ENCODE measurements at places on chromosomes 12 and 14.

- no peak for DNase-seq
Observed at GRCh38 chr12:66916189-66916588, 237.3 kb upstream of the GRIP1 start.

GRCh38 chr12:23831739-23832138 lies 117.7 kb downstream of the SOX5 start:
- no peak for DNase-seq

DNA sequence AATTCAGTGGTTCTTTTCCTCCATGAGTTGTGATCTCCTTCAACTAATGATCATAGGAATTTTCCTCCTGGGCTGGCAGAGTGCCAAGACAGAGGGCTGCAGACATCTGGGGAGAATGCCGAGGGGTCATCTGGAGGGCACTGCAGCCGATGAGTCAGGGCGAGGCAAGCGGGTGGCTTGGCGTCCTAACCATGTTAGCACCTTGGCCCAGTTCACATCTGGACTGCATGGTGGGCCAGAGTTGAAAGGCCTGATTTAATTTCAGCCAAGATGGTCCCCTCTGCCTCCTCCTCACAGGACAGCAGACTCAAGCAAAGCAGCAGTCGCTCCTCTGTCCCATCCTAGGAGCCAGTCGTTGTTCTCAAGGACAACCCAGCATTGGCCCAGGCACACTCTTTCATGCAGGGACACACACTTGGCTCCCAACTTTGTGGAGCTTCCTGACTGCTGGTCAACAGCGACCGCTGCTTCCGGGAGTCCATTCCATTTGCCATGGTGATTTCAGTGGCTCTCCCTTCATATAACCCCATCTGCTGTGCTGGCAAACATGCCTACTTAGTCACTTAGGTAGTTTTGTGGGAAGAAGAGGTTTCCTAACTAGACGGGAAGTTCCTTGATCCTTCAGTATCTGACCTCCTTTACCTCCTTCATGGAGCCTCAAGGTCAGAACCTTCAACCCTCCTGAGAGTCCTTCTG lies 161.8 kb downstream of the TTC8 start:
- no peak for DNase-seq

- no peak for DNase-seq
Observed at GRCh38 chr12:3933819-3934192, 60.6 kb upstream of the PARP11 start.

DNA sequence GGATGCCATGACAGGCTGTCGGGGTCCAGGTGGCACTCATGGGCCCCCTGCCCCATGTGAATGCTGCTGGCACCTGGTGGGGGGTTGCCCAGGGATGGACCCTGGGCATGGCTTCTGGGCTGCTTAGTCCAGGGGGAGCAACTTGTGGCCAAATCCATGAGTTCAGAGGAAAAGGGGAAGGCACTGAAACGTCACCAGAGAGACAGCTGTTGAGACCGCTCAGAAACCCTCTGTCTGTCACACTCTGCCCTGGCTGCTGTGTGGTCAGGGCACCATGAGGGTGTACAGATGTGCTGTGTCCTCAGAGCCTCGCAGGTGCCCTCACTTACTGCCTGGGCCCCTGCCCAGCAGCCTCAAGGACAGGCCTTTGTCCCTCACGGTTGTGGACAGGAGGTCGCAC lies 9.4 kb downstream of the CLBA1 start:
- DNase-seq, result no peak

GRCh38 chr14:51677266-51677665 lies 25.6 kb downstream of the FRMD6 start:
- DNase-seq, result no peak

DNA sequence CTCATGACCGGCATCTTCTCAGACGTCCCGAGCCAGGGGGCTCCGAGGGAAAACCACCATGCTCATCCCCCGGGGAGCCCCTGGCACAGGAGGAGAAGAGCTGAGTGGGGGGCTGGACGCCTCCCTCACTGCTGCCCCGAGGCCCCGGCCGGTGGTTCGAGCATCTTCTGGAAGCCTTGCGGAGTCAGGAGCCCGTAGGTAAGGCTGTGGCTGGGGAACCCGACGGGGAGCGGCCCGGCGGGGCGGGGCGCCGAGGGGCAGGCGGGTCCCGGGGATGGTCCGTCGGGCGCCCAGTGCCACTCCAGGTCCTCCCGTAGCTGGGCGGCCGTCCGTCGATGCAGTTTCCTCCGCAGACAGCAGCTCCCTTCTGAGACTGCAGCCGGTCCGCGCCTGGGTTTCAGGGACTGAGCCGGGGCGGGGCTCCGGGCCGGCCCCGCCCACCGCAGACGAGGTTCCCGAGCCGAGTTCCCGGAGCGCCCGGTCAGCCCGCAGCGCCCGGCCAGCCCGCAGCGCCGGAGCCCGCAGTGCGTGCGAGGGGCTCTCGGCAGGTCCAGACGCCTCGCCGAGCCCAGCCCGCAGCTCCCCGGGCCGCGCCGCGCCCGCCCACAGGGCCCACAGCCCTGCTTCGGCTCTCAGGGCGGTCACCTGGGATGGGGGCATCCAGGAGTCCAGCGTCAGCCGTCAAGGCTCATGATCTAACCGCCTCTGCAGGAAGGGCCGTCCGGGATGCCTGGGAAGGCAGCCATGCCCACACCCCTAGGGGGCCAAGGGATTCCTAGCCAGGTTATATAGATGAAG lies at the start of gene PGF:
Gene PGF (minus strand): TSS at position 369 of the 798 bp plus-strand sequence. CDS start 355 bp downstream, at position 14.
- DNase-seq, result peak; percentile 65

DNA sequence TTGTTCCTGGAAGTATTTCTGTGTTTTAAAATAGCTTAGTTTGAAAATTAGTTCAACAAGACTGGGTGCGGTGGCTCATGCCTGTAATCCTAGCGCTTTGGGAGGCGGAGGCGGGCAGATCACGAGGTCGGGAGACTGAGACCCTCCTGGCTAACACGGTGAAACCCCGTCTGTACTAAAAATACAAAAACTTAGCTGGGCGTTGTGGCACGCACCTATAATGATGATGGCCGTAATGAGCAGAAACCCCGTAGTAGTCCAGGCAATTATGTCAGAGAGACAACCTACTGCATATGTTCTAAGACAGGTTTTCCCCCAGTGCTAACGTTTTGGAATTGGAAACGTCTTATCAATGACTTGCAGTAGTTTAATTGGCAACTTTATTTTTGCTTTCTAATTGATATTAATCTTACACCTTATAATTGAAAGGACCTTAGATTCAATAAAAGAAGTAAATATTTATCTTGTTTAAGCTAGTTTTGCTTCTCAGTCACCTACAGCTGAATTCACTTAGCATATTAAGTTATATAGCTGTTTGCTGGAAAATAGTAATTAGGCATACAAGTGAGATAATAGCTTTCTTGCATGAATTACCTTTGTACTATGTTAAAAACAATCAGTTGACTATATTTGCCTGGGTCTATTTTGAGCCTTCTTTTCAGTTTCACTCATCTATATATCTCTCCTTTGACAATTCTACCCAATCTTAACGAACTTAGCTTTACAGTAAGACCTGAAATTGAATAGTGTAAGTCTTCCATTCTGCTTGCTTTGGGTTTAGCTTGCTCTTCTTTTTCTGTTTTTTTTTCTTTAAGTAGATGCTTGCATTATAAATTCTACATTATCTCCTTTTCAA lies 15.6 kb downstream of the CLECL1 start:
- peak; percentile 51 for DNase-seq

- no peak for DNase-seq
Observed at GRCh38 chr12:6235906-6236640, 35.9 kb downstream of the CD9 start.

DNA sequence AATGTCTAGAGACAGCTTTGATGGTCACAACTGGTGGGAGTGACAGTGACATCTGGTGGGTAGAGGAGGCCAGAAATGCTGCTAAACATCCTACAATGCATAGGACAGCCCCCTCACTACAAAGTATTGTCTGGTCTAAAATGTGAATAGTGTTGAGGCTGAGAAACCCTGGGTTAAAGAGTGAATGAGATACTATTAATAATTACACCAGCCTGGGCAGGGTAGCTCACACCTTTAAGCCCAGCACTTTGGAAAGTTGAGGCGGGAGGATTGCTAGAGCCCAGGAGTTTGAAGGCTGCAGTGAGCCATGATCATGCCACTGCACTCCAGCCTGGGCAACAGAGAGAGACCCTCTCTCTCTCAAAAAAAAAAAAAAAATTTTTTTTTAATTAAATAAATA lies 11.1 kb downstream of the SVOP start:
- no peak for DNase-seq

- no peak for DNase-seq
Observed at GRCh38 chr12:70249903-70250302, 6.7 kb downstream of the CNOT2 start.

DNA sequence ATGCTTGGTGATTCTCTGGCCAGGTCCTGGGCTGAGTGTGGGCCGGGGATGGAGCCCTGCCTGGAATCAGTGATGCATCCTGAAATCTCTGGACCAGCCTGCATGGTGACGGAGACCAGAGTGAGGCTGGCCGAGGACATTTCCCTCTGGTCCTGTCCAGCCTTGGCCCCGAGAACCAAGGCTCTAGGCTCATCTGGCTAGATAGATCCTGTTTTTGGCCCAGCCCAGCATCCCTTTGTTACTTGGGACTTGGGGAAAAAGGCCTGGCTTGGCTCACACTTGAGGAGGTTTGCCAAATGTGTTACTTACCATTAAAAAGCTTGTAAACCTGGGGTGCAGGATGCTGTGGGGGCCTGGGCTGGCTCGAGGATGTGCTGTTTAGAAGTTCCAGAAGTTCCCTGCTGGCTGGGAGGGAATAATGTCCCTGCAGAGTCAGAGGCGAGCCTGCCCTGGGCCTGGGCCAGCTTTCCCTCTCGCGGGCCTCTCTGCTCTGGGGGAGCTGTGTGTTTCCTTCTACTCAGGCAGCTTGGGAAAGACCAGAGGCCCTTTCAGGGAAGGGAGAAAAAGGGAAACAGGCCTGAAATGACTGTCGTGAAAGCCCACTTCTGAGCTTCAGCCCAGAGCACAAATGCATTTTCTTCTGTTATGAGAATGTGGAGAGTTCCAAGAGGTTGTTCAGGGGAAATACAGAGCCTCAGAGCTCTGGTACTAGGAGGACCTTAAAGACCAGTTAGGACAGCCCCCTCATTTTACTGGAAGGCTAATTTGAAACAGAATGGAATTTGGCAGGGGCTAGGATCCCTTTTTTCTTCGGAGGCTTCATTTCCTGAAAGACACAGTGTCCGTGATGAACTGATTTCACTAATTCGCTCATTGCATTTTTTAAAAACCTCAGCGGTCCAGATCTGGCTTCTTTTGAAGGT lies 47.2 kb upstream of the CTDSP2 start:
- DNase-seq, result no peak

GRCh38 chr12:89883630-89884389 lies 175.2 kb upstream of the ATP2B1 start:
- DNase-seq, result peak; percentile 90

- no peak for DNase-seq
Observed at GRCh38 chr12:111606767-111607230, 7.7 kb upstream of the ATXN2 start.

DNA sequence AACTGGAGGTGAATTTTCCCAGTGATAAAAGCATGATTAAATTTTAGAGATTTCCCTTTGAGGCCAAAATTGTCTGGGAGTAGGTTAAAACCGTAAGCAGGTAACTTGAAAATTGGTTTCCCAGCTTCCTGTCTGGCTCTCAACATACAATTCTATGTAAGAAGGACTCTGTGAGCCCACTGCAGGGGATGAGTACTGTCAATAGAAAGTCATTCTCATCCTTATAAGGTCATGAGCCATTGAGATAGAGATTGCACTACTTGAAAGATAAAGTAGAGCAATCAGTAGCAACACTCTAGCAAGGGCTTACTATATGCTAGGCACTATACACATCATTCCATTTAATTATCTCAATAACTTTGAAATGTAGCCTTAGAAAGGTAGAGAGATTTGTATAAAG lies 225.6 kb upstream of the HMGA2 start:
- DNase-seq, result no peak

DNA sequence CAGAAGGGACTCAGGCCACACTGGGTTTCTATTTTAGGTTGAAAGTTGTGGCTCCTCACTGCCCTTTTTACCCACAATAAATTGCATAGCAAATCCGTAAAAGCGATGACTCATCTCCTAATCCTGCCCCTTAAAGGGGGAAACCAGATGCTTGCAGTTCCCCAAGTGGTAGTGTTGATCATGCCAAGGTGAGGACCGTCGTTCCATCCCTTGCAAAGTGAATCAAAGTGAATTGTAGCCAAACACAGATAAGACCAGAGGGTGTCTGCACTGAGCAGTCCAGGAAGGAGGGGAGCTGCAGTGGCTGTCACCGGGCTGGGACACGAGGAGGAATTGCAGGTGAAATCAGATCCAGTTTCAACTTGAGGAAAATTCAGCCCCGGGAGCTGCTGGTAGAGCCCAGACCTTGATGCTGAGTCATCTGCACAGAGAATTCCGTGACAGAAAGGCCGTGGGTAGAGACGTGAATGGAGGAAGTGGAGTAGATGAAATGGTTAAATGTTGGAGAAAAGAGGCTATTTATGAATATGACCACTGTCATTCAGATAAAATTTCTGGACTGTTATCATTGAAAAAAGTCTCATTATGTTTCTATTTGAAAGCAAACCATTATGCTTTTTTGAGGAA lies 44.2 kb upstream of the MMP17 start:
- no peak for DNase-seq

DNA sequence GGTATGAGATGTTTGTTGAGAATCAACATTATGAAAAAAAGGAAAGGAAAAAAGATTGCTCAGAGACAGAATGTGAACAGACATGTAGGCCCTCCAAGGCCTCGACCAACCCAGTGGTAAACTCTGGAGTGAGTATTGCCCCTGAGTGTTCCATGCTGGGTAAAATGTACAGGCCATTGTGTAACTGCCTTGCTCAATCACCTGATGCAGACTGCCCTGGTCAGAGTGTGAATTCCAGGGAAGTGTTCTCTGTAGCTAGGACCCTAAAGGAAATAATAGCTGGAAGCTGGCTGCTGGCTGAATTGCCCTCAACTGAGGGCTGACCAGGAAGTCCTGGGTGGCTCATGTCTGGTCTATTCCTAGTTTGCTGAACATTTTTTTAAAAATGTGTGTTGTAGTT lies 1081.4 kb upstream of the LRFN5 start:
- no peak for DNase-seq

DNA sequence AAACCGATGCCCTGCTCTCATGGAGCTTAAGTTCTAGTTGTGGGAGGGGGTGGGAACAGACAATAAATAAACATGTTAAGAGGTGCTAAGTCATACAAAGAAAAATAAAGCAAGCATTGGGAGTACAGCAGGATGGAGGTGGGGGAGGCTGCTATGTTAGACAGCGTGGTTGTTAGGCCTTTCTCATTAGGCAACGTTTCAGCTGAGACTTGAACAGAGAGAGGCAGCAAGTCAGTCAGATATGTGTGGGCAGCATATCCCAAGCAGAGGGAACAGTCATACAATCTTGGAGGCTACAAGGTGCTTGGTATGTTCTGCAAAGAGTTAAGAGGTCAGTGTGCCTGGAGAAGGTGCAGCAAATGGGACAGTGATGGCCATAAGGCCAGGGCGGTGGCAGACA lies 97.7 kb upstream of the CCDC196 start:
- DNase-seq, result no peak

GRCh38 chr12:58066296-58066695 lies 124.9 kb downstream of the ATP23 start:
- DNase-seq, result no peak

Measured in NCI-H1417 (cell line).